ENCODE measurements at places on chromosomes 3 and 15. TPM values are rescaled to one million over a fixed set of nuclear protein-coding genes. Genes with fewer than 3 reads are reported as not detected.

Gene ITIH1
- total RNA-seq = not detected

Gene GPR62
- not detected for total RNA-seq

Gene APBA2
- total RNA-seq = 8.9 TPM

Gene HHLA2
- 1.6 TPM for total RNA-seq

Gene ZNF501
- total RNA-seq = 2.6 TPM

Gene KBTBD13
- not detected for total RNA-seq

Gene TMC3
- not detected for total RNA-seq

Gene SLC9C1
- total RNA-seq = not detected

Gene NEK10
- total RNA-seq = 0.48 TPM
